ENCODE measurements at places on chromosomes 12 and 14. TPM values are rescaled to one million over a fixed set of nuclear protein-coding genes. Genes with fewer than 3 reads are reported as not detected.

OVCH1 gene
- under 0.01 TPM for total RNA-seq

SLC25A47 gene
- total RNA-seq = not detected

RND1 gene
- not detected for total RNA-seq

AKAP5 gene
- 0.33 TPM for total RNA-seq

GLT1D1 gene
- 0.36 TPM for total RNA-seq

All from melanocyte of skin (primary cell).